ENCODE measurements at places on chromosomes 3 and 15.

GRCh38 chr3:135965129-135965505, 411 bp upstream of the PPP2R3A start:
- DNase-seq: no peak

GRCh38 chr3:10463533-10464434, 41.6 kb downstream of the ATP2B2 start:
- no peak for DNase-seq

GRCh38 chr15:59662260-59662659, 4.9 kb upstream of the GTF2A2 start:
- DNase-seq: no peak

- DNase-seq: no peak
Observed at GRCh38 chr3:60812502-60812901, 438.8 kb downstream of the FHIT start.

GRCh38 chr3:185504636-185505035, 5.8 kb upstream of the TMEM41A start:
- no peak for DNase-seq

GRCh38 chr3:139547666-139548065, 8.1 kb upstream of the RBP1 start:
- DNase-seq: no peak

DNA sequence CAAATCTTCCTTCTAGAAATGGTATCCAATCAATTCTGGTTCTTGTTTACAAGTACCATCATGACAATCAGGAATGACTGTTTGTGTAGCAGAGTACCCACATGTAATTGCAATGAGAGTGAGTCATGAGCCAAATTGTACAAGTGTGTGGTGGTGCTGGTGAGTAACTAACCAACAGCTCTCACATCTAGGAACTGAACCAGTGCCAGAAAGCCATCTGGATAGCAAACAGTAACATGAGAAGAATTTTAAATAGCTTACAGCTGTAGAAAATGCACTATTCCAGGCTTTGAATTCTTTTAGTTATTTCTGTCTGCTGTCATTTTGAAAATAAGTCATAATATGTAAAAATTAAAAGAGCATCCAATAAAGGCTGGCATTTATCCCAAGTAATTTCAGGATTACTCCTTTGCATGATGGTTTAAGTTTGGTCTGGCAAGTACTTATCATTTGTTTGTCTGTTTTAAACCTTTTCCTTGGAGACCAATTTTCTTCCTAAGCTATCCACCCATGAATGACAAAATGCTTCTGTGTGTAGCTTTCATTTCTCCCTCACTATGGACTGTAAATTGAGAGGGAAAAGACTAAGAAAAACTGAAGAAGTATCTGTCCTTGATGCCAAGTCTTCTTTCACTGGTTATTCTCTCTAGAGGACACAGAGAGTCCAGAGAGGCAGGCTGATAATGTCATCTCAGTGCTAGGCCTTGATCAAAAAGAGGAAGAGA, 60.0 kb downstream of the PIK3CB start:
- DNase-seq: peak; percentile 67

DNA sequence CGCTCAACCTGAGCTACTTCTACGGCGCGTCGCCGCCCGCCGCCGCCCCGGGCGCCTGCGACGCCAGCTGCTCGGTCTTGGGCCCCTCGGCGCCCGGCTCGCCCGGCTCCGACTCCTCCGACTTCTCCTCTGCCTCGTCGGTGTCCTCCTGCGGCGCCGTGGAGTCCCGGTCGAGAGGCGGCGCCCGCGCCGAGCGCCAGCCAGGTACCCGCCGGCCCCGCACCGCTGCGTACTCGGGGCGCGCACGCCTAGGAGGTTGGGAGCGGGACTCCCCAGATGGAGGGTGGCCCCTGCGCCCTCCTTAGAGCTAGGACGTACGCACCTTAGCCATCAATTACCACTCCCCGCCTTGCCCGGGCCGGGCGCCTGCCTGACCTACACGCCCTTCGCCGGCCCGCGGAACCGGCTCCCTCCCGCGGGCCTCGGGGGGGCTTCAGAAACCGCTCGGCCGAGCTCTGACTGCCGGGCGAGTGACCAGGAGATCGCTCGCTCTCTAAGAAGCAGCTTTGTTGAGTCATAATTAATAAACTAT, 466 bp downstream of the NFKBIZ start:
- peak; percentile 59 for DNase-seq

GRCh38 chr3:4734454-4734853, 241.3 kb downstream of the ITPR1 start:
- no peak for DNase-seq

GRCh38 chr15:97759363-97759762, 201.1 kb upstream of the ARRDC4 start:
- DNase-seq: no peak

DNA sequence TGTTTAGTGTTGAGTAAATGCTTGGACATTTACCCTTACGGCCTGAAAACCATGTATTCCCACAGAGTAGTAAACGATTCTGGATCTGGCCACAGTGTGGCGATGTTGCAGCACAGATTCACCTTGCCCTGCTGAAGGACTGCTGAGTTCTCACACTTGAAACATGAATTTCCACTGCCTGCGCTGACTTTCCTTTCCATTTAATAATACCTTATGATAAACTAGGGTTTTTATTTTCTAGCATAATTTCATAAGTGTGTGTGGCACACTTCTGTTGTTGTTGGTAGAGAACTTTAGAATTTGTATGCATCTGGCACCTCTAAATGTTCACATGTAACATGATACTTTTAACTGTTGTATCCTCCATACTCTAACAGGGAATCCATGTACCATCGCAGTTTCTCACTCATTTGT, 53.9 kb downstream of the C3orf38 start:
- DNase-seq: peak; percentile 59

- no peak for DNase-seq
Observed at GRCh38 chr15:22228101-22228762, 147.9 kb downstream of the OR4M2 start.

DNA sequence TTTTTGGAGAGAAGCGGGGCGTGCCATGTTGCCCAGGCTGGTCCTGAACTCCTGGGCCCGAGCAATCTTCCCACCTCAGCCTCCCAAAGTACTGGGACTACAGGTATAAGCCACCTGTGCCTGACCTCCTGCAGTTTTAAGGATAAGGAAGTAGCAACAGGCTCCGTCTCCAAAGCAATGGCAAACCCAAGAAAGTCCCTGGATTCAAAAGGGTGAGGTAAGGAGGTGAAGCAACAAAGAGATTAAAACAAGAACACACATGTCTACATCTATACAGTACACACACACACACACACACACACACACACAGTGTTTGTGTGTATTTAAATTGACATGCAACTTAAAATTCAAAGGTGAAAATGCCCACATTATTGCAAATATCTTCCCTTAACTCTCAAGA, 58.9 kb downstream of the ABCC5 start:
- no peak for DNase-seq

DNA sequence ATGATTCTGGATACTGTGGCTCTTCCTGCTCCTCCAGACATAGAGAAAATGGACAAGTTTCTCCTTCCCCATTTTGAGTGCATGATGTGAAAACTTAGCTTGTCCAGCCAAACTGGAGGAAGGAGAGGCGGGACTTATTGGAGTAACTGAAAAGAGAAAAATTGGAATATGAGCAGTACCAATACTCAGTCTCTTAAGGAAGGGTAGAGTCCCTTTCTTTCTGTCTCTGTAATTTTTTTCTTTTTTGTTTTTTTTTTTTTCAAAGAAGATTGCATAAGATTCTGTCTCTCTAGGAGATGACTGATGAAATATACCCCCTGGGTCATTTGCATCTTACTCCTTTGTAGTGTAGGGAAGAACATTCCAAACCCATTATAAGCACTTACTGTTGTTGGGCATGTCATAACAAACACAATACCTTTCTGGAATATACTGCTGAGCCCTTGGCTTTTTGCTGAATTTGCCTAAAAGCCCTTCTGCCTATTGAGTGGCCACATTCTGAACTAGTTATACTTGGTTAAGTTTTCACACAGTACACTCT, 498.1 kb upstream of the TPRG1 start:
- no peak for DNase-seq

DNA sequence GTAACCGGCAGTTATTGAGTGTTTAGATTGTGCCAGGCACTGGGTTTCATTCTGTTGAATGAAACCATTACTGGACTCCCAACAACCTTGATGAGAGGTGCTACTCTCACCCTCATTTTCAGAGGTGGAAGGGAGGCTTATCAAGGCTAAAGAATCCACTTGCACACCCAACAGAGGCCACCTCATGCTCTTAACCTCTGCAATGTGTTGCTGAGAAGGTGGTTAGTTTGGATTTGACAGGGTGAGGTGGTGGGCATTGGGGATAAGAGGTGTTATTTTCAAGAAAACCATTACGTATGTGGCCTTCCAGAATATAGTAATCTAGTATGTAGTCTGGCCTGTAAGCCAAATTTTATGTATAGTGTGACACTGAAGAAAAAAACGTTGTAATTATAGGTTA, 73.1 kb downstream of the FHIT start:
- DNase-seq: no peak

DNA sequence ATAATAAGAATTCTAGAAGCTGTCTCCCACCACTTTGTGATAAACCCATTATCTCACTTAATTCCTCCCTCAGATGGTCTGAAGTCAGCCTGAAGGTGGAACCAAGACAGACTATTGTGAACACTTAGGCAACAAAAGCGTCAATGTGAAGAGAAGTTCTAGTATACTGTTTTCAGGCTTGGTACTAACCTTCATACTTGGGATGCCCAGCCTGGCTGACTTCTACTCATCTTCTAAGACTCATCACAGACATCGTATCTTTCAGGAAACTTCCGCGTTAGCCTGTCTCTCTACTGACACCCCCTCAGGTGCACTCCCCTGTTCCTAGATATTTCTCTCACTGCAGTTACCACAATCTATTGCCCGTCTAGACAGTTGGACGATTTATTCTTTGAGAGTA, 201.2 kb downstream of the SATB1 start:
- no peak for DNase-seq

GRCh38 chr3:48600711-48601621, 5.8 kb upstream of the COL7A1 start:
- no peak for DNase-seq

DNA sequence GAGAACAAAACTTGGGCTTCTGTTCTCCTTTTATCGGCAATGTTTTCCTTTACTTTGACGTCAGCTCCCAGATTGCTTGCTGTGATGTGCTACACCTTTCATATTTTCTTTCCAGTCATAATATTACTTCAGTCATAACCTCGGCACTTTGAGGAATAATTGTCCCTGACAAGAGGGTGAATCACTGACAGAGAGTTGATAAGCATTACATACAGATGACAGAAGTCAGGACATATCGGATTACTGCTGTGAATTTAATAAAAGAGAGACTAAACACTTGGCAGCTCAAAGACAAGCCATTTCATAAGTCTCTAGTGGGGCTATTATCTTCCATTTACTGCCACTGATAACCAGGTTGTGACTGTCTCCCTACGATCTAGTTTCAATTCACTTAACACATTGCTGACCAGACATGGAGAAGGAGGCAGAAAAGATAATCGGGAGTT, 362.1 kb upstream of the ARRDC4 start:
- no peak for DNase-seq

- no peak for DNase-seq
Observed at GRCh38 chr15:27222479-27222878, 251.5 kb downstream of the GABRG3 start.

DNA sequence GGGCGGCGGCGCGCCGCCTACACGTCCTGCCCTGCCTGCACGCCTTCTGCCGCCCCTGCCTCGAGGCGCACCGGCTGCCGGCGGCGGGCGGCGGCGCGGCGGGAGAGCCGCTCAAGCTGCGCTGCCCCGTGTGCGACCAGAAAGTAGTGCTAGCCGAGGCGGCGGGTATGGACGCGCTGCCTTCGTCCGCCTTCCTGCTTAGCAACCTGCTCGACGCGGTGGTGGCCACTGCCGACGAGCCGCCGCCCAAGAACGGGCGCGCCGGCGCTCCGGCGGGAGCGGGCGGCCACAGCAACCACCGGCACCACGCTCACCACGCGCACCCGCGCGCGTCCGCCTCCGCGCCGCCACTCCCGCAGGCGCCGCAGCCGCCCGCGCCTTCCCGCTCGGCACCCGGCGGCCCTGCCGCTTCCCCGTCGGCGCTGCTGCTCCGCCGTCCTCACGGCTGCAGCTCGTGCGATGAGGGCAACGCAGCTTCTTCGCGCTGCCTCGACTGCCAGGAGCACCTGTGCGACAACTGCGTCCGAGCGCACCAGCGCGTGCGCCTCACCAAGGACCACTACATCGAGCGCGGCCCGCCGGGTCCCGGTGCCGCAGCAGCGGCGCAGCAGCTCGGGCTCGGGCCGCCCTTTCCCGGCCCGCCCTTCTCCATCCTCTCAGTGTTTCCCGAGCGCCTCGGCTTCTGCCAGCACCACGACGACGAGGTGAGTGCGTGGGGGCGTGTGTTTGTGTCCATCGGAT, 602 bp downstream of the TRIM71 start:
- DNase-seq: no peak

GRCh38 chr15:23854912-23855659, 168.0 kb upstream of the NDN start:
- DNase-seq: no peak

- no peak for DNase-seq
Observed at GRCh38 chr3:152365766-152366593, 97.3 kb downstream of the MBNL1 start.

DNA sequence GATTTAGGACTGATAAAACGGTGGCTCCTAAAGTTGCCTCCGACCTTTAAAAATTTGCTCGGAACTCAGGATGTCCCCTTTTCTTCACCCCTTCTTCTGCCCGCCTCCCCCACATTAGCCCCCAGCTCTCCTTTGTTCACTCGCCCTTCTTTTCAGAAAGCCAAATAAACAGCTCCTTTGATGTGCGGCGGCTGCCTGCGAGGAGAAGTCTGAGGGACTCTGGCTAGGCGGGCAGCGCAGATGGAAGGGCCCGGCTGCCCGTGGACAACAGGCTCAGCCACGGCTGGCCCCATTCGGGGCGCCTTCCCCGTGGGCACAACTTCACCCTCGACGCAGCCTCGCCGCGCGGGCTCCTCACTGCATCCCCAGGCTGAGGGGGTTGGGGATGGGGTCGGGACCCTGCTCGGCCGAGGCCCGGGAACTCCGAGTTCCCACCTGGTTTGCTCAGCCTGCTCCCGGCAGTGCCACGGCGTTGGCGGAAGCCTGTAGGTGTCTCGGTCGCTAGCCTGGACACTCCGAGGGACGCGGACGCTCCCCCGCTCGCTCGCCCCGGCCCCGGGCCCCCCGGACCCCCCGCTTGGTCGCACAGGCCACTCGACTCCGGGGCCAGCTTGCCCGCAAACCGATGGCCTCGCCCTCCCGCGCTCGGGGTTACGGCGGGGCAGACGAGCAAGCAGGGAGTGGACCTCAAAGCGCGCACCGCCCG, 897 bp upstream of the TLE3 start:
- peak; percentile 25 for DNase-seq

- no peak for DNase-seq
Observed at GRCh38 chr15:77528290-77528967, 104.3 kb downstream of the LINGO1 start.

DNA sequence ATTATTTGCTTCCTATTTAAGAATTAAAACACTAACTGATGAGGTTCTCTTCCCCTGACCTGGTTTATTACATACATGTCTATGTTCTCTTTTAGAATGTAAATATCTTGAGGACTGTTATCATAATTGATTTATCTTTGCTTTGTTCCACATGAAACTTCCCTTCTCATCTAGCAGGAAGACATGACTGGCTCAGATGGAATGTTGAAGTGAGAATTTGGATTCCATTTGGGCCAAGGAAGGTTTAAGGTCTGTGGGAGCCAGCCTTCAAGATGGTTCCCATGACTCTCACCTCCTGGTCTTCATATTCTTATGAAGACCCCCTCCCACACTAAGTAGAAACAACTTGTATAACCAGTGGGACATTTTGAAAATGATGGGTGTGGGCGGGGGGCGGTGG, 222.2 kb upstream of the GADL1 start:
- DNase-seq: no peak
